CD4-positive, alpha-beta T cell (primary cell): ENCODE measurements at places on chromosomes 2 and 18. TPM values are rescaled to one million over a fixed set of nuclear protein-coding genes. Genes with fewer than 3 reads are reported as not detected.

- peaks cover 63% of the 10 kb centered on the region for H3K36me3 ChIP-seq
- H3K27ac ChIP-seq: no peak overlapping the region
- DNase-seq: no peak
- no peaks in the 10 kb centered on the region for H3K27me3 ChIP-seq
- H3K4me3 ChIP-seq: no peak overlapping the region
These were observed 33.0 kb downstream of the PDK1 start for GRCh38 chr2:172588931-172589330.

The ATP6V1B1 gene
- total RNA-seq: not detected

The LHCGR gene
- total RNA-seq: not detected

DNA sequence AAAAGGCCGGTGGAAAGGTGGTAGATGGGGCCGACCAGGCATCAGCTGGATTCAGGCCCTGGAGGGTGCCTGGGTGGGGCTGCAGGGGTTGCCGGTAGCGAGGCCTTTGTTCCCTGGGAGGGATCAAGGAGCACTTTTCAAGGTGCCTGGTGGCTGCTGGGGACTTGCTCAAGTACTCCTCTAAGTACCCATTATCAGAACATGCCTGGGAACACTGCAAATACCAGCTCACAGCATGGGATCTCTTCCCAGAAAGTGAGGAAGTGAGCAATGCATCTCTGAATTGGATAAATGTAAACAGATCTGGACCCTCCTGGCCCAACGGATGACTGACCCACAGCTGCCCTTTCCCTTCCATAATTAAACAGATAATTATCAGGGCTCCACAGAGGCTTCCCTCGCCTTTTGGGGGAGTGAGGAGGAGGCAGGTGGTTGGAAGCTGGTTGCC, 210.5 kb downstream of the SH3RF3 start:
- no peak overlapping the region for H3K27ac ChIP-seq
- no peaks in the 10 kb centered on the region for H3K27me3 ChIP-seq
- no peak overlapping the region for H3K4me3 ChIP-seq
- H3K36me3 ChIP-seq: no peaks in the 10 kb centered on the region

- no peaks in the 10 kb centered on the region for H3K27me3 ChIP-seq
- no peak overlapping the region for H3K4me3 ChIP-seq
- H3K27ac ChIP-seq: no peak overlapping the region
- DNase-seq: no peak
- H3K4me1 ChIP-seq: no peaks in the 10 kb centered on the region
- no peaks in the 10 kb centered on the region for H3K36me3 ChIP-seq
These were observed 12.4 kb upstream of the CATIP start for GRCh38 chr2:218344090-218344754.

The KLHL41 gene
- total RNA-seq: not detected

The ZSCAN30 gene
- total RNA-seq: 11.6 TPM

GRCh38 chr2:88355486-88355885, 97.0 kb downstream of the FOXI3 start:
- DNase-seq: no peak
- H3K36me3 ChIP-seq: no peaks in the 10 kb centered on the region
- peaks cover 13% of the 10 kb centered on the region for H3K27me3 ChIP-seq
- H3K4me3 ChIP-seq: no peak overlapping the region
